ENCODE measurements at places on chromosomes 13 and 19.

DNA sequence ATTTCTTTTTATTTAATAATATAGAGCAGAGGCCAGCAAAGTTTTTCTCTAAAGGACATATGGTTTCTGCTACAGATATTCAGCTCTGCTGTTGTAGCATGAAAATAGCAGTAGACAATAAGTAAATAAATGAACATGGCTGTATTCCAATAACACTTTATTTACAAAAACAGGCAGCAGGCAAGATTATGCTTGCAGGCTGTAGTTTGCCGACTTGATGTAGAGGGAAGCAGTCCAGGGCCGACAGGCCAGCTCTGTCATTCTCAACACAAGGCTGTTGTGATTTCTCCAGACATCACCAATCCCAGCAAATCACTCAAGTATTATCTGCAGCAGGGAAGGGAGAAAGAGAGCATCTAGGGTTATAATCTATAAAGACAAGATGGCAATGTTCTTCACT, 1062.5 kb upstream of the PCDH9 start:
- no peak for DNase-seq

DNA sequence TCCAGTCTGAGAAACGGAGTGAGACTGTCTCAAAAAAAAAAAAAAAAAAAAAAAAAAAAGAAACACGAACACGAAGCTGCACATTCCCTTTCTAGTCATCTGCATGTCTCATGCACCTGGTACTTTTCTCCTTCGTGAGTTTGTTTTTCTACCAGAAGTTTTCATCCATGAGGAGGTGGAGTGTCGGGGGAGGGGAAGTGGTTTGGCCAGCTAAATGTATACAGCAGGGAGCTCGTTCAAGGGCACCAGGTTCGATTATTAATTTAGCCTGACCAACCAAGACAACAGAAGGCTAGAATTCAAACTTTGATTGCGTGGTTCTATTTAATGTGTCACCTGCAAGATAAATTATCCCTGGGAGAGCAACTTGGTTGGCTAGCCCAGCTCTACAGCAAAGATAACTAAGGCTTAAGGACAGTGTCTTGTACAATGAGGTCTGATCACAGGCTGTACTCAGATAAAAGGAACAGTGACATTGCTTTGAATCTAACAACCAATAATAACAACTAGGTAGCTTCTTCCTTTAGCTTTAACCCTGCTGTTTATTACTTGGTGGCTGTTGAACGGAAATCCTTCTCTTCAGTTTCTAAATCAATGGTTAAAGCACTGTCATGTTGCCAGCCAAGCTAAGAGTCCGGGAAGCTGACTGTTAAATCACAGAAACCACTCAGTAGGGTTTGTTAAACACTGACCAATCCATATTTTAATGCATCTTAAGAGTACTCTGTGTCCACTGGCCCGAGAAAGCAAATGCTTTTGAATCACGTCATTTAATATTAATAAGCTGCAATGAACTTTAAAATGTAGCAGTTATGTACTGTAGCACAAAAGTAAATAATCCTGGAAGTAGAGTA, 98.4 kb upstream of the STARD13 start:
- DNase-seq = no peak

- DNase-seq = no peak
Measured at GRCh38 chr13:89514534-89515312, 1832.8 kb upstream of the MIR17HG start.

DNA sequence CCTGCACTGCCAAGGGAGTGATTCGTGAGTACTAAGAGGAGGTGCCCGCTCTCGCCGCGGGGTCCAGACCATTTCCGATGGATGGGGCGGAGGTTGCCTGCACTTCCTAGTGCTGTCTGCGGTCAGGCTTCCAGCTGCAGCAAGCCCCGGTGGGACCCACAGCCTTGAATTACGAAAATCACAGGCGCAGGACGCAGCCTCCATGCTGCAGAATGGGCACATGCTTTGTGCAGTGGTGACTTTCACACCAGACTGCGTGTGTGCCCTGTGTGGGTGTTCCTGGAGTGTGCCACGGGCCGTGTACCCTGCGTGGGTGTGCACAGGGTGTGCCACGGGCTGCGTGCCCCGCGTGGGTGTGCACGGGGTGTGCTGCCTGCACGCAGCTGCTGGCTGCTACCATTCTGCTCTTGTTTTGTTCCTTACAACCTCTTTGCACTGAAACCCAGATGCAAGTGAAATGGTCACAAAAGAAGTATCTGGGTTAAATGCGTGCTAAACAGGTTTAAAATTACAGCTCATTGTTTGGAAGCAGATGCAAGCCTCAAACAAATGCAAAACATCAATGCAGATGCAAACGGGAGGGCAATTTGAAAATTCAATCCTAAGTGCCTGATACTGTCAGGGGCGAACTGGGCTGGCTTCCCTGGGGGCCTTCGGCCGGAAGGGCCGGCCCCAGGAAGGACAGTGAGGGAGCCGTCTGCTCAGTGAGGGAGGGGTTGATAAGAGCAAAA, 221.2 kb upstream of the SOX1 start:
- DNase-seq = no peak

DNA sequence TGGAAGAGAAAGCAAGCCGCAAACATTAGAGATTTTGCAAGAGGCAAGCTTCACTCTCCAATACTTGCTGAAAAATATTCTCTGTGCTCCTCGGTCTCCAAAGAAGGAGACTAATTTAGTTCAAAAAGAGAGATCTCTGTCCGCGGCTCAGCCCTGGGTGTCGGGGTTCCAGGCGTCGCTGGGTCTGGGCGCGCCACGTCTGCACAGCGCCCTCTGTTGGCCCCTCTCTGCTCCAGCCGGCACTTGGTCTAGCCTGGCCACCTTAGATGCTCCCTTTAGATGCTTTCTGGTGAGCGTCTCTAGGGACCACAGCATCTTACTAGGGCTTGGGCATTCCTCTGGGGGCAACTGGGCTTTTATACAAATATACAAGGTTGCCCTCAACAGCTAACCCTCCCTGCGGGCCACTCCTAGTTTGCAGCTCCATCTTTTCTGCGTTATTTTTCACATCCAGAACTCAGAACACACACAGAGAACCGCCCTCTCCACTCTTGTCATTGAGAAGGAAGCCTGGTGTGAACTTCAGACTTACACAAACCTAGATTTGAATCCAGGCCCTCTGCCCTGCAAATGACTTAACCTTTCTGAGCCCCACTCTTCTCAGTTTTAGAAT, 78.3 kb downstream of the CYSLTR2 start:
- DNase-seq = peak; percentile 61

Data from CD4-positive, alpha-beta T cell treated with Interleukin-1 beta for 1 hour (primary cell).